BJ (cell line): ENCODE measurements at places on chromosomes 1 and 21.
A peak's percentile ranks its signal among the peaks of the same experiment; 100 is the strongest.

GRCh38 chr1:38115682-38116202 lies 69.1 kb upstream of the POU3F1 start:
- no peak for DNase-seq

DNA sequence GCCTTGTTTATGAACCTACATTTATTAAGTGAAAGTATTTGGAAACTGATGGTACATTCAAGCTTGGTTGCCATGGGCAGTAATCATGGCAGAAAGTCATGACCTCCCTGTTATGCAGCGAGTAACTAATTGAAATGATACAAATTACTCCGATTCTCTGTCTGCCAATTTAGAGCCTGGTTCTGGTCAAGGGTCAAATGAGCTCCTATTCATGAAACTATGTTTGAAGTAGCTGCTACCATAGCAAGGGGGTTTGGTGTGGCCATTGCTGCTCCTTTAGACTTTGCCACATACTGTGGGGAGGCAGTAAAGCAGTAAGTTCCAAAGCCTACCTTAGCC lies 187.2 kb upstream of the FOXD3 start:
- DNase-seq = no peak

GRCh38 chr1:226309398-226310244 lies 657 bp upstream of the LIN9 start:
- DNase-seq = no peak

GRCh38 chr1:104197516-104197915 lies 447.8 kb downstream of the AMY1C start:
- no peak for DNase-seq

GRCh38 chr1:236565530-236565929 lies 38.8 kb downstream of the HEATR1 start:
- no peak for DNase-seq

DNA sequence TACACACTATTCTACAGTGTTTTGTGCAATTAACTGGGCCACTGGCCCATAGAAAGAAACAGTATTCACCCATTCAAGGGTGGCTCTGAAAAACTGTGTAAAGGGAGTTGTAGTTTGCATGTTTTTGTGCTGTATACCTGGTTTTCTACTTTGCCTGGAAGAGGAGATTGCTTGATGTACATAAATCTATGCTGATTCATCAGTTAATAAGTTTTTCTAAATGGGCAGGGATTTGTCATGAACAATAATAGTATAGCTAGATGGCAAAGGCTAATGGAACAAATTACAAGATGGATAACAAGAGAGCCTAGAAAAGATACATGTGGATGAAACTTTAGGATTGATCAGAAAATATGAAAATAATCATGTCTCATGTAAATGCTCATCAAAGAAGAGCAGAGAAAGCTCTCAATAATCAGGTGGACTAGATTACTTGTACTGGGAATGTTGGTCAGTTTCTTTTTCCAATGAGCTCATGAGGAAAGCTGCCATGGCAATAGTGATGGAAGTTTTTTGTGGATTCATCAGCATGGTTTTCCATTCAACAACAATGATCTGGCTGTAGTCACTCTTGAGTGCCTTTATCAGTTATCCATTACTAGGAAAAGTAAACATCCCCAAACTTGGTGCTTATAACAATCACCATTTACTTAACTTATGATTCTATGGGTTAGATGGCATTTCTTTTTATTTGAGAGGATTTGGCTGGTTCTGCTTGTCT lies 602.8 kb downstream of the BRINP3 start:
- DNase-seq = no peak

GRCh38 chr1:32701951-32702598 lies 495 bp downstream of the SYNC start:
- no peak for DNase-seq

DNA sequence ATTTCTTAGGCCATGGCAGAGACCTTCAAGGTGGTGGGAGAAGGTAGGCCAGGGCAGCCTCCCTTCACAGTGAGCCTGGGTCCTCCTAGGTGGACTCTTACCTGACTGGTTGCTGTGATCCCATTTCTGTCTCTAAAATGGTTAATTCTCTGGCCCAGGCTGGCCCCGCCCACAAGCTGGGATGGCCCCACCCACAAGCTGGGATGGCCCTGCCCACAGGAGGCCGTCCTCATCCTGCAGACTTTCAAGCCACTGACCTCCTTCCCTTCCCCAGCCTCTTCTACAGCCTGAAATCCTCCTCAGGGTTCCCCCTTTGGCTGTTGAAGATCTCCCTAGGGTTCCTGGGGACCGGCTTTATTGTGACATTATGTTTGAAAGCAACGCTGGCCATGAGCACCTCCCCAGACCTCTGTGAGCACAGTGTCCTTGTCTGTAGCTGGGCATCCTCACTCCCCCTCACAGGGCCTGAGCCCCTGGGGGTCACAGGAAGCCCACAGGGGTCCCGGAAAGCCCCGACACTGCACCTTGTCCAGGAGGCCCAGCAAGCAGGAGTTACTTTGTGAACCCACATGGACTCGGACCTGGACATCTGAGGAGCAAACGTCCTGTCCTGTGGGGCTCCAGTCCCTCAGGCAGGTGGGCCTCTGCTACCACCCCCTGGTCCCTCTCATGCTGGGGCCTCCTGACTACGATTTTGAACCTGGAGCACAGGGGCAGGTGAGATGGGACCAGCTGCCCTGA lies 621.7 kb downstream of the MATN1 start:
- DNase-seq = no peak

- DNase-seq = no peak
Observed at GRCh38 chr1:44030605-44031251, 534 bp downstream of the SLC6A9 start.

- no peak for DNase-seq
Observed at GRCh38 chr21:44199448-44199847, 41.3 kb downstream of the ICOSLG start.

GRCh38 chr1:6601923-6602668 lies 573 bp downstream of the KLHL21 start:
- no peak for DNase-seq

DNA sequence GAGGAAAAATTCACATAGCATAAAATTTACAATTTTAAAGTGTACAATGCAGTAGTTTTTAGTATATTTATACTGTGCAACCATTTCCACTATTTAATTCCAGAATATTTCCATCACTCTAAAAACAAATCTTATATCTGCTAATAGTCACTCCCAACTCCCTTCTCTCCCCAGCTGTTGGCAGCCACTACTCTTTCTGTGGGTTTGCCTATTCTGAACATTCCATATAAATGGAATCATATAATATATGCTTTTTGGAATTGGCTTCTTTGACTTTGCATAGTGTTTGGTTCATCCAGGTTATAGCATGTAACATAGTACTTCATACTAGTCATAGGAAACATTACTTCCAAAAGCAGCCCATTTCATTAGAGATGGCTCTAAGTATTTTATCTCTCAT lies 25.0 kb upstream of the TMEM39B start:
- DNase-seq = no peak

DNA sequence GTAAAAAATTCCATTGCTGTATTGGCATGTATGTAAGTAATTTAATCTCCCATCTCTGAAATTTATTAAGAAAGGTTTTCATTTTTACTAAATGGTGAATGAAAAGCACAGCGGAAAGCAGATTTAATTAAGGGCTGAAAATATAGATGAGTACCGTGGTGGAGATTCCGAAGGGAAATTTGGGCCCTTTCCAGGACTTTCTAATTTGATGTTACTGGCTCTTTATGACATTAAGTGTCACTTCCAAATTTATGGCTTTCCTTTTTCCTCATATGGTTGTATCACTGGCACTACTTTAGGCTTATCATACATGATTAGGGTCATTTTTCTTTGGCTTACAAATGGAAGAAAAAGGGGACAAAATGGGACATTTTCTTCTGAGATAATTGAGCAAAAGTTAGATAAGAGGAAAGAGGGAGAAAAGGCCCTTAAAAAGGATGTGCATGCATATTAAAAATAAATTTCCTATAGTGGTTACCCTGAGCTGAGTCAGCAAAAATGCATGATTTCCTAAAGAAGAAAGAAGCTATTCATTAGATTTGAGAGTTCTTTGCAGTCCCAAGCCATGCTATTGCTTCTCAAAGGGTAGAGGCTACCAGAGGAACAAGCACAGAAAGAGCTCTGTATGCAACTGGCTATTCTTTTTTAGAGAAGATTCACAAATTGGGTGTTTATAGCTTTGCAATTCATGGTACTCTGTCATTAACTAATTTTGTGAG lies 74.9 kb upstream of the CNIH3 start:
- no peak for DNase-seq

GRCh38 chr1:208524925-208525324 lies 280.7 kb upstream of the PLXNA2 start:
- DNase-seq = no peak

- no peak for DNase-seq
Observed at GRCh38 chr21:44279354-44280260, 6.1 kb upstream of the AIRE start.

DNA sequence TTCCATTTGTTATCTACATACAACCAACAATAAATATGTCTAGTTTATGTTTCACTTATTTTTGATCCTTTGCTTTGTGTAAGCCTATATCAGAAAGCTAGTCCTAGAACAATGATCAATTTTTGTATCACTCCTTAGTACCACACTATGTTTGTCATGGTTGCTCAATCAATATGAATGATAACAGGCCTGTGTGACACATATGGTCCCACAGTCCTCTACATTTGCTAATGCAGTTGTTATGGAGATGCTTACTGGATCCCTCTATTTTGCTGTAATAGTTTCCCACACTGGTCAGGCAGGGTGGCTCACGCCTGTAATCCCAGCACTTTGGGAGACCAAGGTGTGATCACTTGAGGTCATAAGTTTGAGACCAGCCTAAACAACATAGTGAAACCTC lies 59.1 kb downstream of the ERO1B start:
- DNase-seq = no peak

GRCh38 chr1:145892486-145893087 lies 6.9 kb upstream of the ANKRD35 start:
- DNase-seq = no peak

- DNase-seq = no peak
Observed at GRCh38 chr1:112054510-112054909, 65.0 kb upstream of the KCND3 start.

GRCh38 chr1:211114446-211114845 lies 19.5 kb downstream of the KCNH1 start:
- no peak for DNase-seq

DNA sequence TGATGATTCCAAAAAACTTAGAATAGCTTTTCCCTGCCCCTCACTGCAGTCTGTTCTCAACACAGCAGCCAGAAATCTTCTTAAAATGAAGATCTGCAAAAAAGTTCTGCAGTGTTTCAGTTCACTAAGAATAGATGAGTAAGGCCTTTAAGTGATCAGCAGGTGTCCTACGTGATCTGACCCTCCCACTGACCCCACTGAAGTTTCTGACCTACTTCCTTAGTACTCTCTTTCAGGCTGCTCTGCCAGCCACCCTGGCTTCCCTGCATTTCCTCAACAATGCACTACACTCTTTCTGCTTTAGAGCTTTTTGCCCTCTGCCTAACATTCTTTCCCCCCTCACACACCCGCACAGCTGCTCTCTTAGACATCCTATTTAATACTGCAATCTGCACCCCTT lies 182.5 kb downstream of the AKT3 start:
- no peak for DNase-seq

DNA sequence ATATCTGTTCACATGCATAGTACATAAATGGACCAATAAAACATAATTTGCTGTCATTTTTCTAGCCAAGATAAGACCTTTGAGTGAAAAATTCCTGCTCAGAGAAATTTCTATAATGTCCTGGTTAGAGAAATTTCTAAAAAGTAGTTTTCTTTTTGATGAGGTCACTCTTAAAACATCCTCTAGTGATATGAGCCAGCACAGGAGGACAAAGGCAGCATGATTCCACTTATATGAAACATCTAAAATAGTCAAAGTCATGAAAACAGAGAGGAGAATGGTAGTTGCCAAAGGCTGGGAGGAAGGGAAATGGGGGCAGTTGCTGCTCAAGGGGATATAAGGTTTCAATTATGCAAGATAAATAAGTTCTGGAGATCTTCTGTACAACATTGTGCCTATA lies 239.4 kb downstream of the BACH1 start:
- DNase-seq = no peak

GRCh38 chr1:162187687-162188276 lies 118.3 kb downstream of the NOS1AP start:
- no peak for DNase-seq

DNA sequence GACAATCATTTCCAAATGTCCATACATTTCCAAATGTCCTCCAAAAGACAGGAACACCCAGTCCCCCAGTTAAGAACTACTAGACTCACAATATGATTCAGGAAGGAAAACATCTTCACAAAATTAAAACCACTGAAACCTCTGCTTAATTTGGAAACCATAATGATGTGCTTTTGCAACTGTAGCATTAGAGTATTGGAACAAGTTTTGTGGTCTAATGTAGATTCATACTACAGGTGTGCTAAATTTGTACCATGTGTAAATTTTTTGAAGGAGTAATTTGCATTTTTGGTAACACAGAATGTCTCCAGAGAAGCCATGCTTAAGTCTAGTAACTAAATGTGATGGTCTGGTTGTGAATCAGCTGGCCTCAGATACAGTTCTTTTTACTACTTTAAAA lies 129.6 kb downstream of the DPYD start:
- DNase-seq = no peak

GRCh38 chr1:13807209-13807608 lies 107.2 kb downstream of the PRDM2 start:
- no peak for DNase-seq

DNA sequence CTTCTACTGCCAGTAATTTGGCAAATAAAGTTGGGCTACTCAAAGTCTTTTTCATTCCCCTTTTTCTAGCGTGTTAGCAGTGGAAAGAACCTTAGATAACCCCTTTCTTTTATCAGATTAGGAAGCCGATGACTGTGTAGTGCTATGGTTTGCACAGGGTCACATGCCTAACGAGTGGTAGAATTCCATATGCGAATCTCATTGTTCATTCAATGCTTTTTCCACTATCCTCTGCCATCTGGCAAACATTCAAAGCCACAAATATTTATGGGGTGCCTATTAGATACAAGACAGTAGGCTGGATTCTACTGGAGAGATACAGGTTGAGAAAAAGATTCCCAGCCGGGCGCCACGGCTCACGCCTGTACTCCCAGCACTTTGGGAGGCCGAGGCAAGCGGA lies 14.9 kb upstream of the IER5 start:
- peak; percentile 79 for DNase-seq

DNA sequence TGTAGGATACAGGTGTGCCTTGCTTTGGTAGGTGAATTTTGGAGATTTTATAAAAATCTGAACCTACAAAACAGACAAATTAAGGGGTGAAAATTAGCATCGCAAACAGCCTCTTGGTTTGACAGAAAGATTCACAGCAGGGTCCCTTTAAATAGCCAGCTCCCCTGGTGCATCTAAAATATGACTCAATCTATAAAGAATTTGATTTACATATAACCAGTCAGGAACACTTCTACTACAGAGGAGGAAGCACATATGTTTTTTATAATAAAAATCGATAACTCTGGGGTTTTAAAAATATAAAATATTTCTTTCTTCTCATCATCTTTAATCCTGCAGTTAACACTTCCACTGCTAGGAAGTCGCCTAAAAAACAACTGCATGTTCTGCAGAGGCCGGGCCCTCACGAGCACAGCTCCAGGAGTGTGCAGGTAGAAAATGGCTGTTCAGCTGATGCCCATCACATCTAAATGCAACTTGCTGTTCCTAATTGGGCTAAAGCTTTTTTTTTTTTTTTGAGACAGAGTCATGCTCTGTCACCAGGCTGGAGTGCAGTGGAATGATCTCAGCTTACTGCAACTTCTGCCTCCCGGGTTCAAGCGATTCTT lies 203.4 kb downstream of the HS2ST1 start:
- no peak for DNase-seq
